HFFc6 (cell line): ENCODE measurements at places on chromosomes 12 and 14. TPM values are rescaled to one million over a fixed set of nuclear protein-coding genes. Genes with fewer than 3 reads are reported as not detected.

The LRRC10 gene
- total RNA-seq: not detected in 3 replicates

- no peak overlapping the region for H3K4me3 ChIP-seq
- peak; percentile 18 for DNase-seq
- H3K4me1 ChIP-seq: peaks cover 28% of the 10 kb centered on the region
- peaks cover 1% of the 10 kb centered on the region; the same call in 1 of the 2 replicates for H3K27me3 ChIP-seq
- peak overlapping the region; percentile 51 for H3K27ac ChIP-seq
Observed at GRCh38 chr12:42084522-42084921, 60.2 kb downstream of the GXYLT1 start.

DNA sequence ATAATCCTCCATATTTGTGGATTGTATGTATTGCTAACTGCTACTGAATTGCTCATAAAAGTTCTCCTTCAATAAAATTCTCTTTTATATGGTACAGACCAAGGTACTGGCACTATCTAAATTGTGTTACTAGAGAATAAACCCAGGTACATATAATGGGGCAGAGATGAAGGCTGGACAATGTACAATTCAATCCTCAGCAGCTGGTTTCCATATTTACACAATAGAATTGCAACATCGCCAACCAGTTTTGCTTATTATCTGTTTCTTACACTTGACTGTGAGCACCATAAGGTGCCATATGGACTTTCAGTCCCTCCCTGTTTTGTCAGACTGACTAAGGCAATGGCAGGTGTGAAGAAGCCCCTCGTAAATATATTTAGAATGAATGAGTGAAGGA lies 18.1 kb downstream of the KITLG start:
- H3K36me3 ChIP-seq: peaks cover 45% of the 10 kb centered on the region; the same call in 1 of the 2 replicates
- H3K27me3 ChIP-seq: no peaks in the 10 kb centered on the region
- peaks cover 82% of the 10 kb centered on the region for H3K4me1 ChIP-seq
- H3K4me3 ChIP-seq: no peak overlapping the region

DNA sequence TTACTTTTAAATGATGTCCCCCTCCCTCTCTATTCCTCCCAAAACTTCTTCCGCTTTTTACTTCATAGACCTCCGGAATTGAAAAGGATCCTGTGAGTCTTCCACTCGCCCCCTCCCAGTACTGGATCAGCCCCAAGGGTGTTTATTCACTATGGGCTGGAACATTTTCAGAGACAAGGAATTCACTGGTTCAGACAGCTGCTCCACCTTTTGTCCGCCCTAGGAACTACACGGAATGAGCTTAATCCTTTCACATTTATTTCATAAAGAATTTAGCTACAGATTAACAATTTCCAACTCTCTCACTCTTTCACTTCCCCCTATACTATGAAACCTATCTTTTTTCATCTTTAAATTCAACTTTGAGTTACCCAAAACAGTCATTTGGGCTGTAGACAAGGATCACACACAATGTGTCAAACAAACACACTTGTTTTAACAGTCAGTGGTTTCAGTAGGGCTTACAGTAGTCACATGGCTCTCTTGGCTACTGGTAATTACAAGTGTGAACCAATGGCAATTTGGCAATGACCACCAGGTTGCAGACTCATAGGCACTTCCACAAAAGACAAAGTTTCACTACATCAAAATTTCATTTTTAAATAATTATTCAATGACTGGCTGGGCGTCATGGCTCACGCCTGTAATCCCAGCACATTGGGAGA lies 20.6 kb downstream of the CNIH1 start:
- no peaks in the 10 kb centered on the region for H3K27me3 ChIP-seq
- no peak overlapping the region for H3K4me3 ChIP-seq
- peak; percentile 54 for DNase-seq

The ACOT4 gene
- total RNA-seq: not detected in 3 replicates

DNA sequence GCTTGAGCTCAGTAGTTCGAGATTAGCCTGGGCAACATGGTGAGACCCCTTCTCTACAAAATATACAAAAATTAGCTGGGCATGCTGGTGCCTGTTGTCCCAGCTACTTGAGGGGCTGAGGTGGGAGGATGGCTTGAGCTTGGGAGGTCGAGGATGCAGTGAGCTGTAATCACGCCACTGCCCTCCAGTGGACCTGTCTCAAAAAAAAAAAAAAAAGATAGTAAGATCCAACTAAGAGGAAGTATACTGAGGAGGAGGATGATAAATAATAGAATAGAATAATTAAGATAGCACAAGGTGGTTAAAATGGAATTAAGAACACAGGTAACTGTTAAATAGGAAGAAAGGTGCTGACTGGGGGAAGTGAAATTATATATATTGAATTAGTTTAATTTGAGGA lies 37.0 kb upstream of the BAZ1A start:
- no peak overlapping the region for H3K27ac ChIP-seq
- no peak overlapping the region for H3K4me3 ChIP-seq
- peaks cover 12% of the 10 kb centered on the region for H3K4me1 ChIP-seq
- H3K36me3 ChIP-seq: no peaks in the 10 kb centered on the region
- no peaks in the 10 kb centered on the region; the same call in 1 of the 2 replicates for H3K27me3 ChIP-seq

The ESYT1 gene
- total RNA-seq: 148 to 174 TPM (median 174 TPM) in 3 replicates

DNA sequence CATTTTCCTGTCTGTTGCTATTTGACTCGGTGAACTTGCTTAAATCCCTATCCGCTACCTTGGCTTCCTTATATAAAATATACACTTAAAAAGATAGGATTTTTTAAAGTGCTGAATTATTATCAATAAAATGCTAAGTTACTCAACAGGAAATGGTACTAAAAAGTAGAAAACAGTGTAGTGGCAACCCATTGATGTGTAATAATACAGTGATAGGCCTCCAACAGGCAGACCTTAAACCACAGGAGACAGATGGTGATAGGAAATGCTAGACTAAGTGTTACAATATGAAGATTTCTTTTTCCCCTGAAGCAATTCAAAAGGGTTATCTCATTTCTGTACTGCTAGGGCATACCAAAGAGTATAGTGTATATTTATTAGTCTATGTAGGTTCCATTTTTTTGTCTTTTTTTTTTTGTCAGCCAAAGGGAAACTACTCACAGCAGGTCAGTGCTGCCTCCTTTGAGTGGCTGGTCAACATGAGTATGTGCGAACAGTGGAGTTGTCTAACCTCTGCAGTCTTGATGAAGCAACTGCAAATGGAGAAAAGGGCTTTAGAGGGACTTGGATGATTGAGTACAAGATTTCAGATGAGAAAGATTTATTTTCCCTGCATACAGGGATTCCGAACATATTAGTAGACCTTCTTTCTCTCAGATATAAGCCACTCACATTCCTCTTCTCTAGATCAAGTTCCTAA lies 183.8 kb downstream of the ACSS3 start:
- no peak overlapping the region for H3K27ac ChIP-seq
- H3K4me1 ChIP-seq: peaks cover 4% of the 10 kb centered on the region; the same call in 1 of the 2 replicates
- DNase-seq: no peak
- no peak overlapping the region for H3K4me3 ChIP-seq
- H3K36me3 ChIP-seq: no peaks in the 10 kb centered on the region
- H3K27me3 ChIP-seq: no peaks in the 10 kb centered on the region

- H3K36me3 ChIP-seq: no peaks in the 10 kb centered on the region
- H3K27me3 ChIP-seq: peaks cover 14% of the 10 kb centered on the region
- peaks cover 8% of the 10 kb centered on the region for H3K4me1 ChIP-seq
Observed at GRCh38 chr12:6312529-6313325, 2.2 kb downstream of the PLEKHG6 start.

The ERP27 gene
- not detected in 3 replicates for total RNA-seq

The ESR2 gene
- total RNA-seq: not detected in 3 replicates

DNA sequence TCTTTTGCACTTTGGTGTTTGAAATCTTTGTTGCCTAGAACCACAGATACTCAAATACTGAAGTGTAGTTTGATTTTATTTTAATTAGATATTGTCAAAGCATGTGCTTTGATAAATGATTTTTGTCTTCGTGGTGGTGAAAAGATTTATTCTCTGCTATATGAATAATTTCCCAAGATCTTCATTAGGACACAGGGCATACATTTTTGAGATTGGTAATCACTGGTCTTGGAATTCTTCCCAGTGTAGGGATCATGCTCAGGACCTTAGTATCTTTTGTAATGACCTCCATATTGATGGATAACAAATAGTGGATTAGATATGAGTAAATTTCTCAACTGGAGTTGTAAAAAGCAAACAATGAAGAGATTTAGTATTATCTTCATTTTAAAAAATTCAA lies 28.2 kb downstream of the TBK1 start:
- H3K4me3 ChIP-seq: no peak overlapping the region
- H3K36me3 ChIP-seq: peaks cover 33% of the 10 kb centered on the region
- DNase-seq: peak; percentile 45
- H3K4me1 ChIP-seq: peaks cover 33% of the 10 kb centered on the region

DNA sequence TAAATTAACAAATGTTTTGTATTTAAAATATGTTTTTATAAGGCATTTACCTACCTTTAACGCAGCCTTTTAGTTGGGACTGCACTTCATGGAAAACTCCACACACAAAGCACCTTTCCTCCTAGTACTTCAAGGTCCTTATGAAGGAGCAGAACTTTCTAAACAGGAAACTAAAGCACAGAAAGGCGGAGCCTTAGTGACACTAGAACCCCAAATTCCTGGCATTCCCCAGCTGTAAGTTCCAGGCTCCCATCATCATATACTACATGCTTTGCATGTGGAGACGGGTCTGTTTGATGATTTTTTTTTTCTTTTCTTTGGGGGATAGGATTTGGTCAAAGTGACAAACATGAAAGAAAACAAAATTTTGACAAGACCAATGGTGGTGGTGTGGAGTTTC lies 39.5 kb downstream of the STXBP6 start:
- H3K4me3 ChIP-seq: peak overlapping the region; percentile 83
- peaks cover 61% of the 10 kb centered on the region for H3K4me1 ChIP-seq
- no peaks in the 10 kb centered on the region for H3K27me3 ChIP-seq
- DNase-seq: no peak
- peak overlapping the region; percentile 64 for H3K27ac ChIP-seq
- no peaks in the 10 kb centered on the region for H3K36me3 ChIP-seq

DNA sequence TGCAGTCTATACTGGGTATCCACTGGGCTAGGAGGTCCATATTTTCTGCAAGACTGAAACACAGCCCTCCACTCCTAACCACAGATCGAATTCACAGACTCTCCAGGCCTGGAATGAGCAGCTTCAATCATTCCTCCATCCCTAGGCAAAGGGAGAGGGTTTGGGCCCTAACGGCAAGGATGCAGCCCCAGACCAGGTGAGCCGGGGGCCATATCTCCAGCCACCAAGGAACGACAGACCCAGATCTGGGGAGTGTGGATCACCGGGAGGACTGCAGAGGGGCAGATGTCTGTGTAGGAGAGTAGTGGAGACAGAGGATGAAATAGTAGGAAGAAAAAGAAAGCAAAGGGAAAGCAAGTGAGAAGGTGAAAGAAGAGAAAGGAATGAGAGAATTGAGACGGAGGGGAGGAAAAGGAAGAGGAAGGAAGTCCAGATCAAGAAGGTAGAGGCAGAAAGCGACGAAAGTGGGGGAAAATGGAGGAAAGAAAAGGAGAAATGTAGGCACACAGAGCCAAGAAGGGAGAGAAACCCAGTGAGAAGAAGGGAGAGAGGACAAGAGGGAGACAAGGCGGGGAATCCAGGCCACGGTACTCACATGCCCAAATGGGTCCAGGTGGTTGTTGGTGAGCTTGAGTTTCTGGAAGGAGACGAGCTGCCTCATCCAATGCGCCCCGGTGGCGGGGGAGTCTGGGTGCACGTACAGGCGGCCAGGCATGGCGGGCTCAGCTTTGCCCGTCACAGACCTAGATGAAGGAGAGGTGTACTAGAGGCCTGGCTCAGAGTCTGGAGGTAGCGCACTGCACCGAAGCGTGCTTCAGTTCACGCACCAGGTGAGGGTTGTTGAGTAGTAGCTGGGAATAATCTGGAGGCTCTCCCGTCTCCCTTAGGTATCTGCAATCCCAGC lies 7.7 kb downstream of the TBX5 start:
- H3K27me3 ChIP-seq: no peaks in the 10 kb centered on the region; the same call in 1 of the 2 replicates
- H3K36me3 ChIP-seq: peaks cover 67% of the 10 kb centered on the region
- peak overlapping the region; percentile 99 for H3K4me3 ChIP-seq
- peaks cover 90% of the 10 kb centered on the region for H3K4me1 ChIP-seq

- peaks cover 90% of the 10 kb centered on the region for H3K4me1 ChIP-seq
- H3K36me3 ChIP-seq: peaks cover 26% of the 10 kb centered on the region
- no peaks in the 10 kb centered on the region; the same call in 1 of the 2 replicates for H3K27me3 ChIP-seq
- peak overlapping the region; percentile 77 for H3K4me3 ChIP-seq
- peak; percentile 94 for DNase-seq
- peak overlapping the region; percentile 97 for H3K27ac ChIP-seq
Observed at GRCh38 chr12:93778306-93778705, 101.1 kb downstream of the CRADD start.

DNA sequence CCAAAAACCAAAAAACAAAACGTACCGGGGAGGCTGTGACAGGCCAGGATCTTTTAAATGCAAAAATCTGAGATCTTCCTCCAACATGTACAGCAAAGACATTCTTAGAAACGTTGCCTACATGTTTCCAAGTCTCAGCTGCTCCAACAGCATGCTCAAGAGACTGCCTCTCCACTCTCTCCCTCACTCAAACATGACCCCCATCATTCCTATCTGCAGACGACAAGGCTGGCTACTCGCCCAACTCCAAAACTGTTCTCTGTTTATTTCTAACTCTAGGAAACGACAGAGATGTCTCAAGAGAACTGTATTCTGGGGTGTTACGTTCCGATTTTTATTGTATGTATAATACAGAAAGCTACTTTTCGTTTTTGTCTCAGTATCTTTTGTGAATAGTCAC lies 57.5 kb upstream of the TMCC3 start:
- peak; percentile 0 for DNase-seq
- peaks cover 16% of the 10 kb centered on the region; the same call in 1 of the 2 replicates for H3K27me3 ChIP-seq
- no peaks in the 10 kb centered on the region for H3K36me3 ChIP-seq
- H3K4me1 ChIP-seq: peaks cover 10% of the 10 kb centered on the region
- no peak overlapping the region for H3K27ac ChIP-seq

DNA sequence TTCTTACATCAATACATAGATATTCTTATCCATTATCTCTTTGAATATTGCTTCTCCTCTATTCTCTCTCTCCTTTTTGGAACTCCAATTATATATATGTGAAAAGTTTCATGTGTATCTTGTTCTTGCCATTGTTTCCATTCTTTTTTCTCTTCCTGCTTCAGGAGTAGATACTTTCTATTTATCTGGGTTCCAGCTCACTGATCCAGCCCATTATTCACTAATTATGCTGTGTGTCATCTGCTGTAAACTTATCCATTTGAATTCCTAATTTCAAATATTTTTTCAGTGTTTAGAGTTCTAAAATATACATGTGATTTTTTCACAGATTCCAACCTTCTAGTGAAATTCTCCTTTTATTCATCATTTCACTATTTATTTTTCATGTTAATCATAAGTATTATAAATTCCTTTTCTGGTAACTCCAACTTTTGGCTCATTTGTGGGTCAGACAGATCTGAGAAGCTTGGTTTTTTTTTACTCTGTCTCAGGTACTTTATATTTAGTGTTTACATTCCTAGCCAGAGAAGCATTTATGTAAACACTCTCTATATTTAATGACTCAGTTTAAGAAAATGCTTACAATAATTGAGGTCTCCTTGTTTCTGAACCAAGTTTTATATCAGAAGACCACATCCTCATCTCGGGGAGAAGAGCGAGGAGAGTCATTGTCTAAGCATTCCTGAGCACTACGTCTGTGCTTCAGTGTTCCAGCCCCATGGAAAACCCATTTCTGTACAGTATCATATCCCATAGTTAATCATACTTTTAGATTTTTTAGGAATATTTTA lies 15.9 kb upstream of the AMIGO2 start:
- peak overlapping the region; percentile 85 for H3K27ac ChIP-seq
- peak overlapping the region; percentile 81 for H3K4me3 ChIP-seq
- peaks cover 83% of the 10 kb centered on the region for H3K4me1 ChIP-seq
- no peaks in the 10 kb centered on the region for H3K27me3 ChIP-seq

The KCNC2 gene
- not detected in 3 replicates for total RNA-seq

GRCh38 chr14:21070610-21071224 lies 613 bp downstream of the ARHGEF40 start:
- H3K27me3 ChIP-seq: peaks cover 6% of the 10 kb centered on the region
- H3K4me3 ChIP-seq: peak overlapping the region; percentile 95
- DNase-seq: peak; percentile 50
- H3K36me3 ChIP-seq: peaks cover 9% of the 10 kb centered on the region
- peaks cover 38% of the 10 kb centered on the region for H3K4me1 ChIP-seq

The TCL1B gene
- total RNA-seq: not detected in 3 replicates
